ENCODE measurements at places on chromosomes 7 and 10.

DNA sequence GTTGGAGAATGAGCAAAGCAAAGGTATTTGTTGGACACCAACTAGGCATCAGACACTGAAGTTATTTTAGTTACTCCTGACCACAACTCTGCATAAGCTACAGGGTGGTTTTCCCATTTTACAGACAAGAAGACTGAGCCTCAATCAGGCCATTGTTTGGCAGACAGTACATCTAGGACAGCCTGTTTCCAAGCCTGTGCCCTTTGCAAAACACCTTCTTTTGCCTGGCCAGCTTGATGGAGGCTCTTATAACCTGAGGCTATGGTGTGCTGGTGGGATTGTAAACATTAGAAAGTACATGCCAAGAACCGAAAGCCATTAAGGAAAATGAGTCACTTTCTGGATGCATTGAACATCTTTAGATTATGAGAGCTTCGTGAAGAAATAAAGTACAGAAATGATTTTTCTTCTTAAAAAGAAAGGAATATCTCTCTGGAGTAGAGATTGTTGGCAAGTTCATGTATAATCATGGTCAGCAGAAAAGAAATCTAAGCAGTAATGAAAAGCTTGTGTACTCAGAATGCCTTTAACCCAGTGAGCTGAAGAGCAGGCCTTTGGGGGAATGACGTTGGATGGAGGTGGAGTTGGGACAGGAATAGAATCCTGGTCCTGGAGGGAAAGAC is 140.6 kb downstream of the KIAA1217 start:
- no peak for DNase-seq

DNA sequence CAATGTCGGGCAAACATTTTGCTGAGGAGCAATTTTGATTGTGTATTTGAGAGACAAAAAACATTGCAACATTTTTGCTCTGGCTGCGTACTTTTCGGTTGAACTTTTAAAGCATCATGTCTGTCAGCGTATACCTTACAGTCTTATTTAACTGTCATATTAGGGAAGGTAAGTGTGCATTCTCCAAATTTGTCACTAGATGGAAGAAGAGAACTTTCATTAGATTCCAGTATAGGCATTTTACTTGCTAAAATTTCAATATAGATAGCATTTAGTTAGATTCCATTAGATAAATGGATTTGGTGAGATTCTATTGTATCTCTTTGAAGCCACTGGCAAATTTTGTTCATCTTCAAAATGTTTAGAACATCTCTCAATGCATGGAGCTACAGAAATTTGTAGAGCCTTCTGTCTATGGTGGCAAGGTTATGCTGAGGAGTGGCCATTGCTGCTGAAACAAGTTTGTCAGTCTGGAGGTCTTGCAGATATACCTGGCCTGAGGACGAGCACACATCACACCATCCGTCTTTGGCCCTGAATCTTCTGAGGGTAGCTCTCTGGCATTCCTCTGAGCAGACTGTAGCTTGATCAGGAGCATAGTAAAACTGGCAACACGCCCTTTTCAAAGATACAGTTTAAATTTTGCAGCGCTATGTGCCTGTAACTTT is 437.5 kb upstream of the MBL2 start:
- DNase-seq = no peak

- DNase-seq = peak; percentile 79
Measured at GRCh38 chr10:80459047-80459865, 5.1 kb downstream of the TSPAN14 start.

DNA sequence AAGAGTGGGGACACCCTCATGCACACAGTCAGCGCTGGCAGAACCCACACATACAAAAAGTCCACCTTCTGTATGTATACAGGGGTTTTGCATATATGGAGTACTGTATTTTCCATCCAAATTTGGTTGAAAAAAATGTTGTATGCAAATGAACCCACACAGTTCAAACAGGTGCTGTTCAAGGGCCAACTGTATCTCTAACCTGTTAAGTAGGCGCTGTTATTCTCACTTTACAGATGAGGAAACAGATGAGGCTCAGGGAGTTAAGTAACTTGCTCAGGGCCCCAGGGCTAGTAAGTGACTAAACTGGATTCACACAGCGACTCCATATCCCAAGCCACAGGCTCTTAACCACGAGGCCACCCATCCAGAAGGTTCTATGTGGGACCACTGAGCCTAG is 69.9 kb downstream of the C10orf105 start:
- no peak for DNase-seq

GRCh38 chr7:116159711-116160110 is 50.6 kb upstream of the TES start:
- DNase-seq = no peak

DNA sequence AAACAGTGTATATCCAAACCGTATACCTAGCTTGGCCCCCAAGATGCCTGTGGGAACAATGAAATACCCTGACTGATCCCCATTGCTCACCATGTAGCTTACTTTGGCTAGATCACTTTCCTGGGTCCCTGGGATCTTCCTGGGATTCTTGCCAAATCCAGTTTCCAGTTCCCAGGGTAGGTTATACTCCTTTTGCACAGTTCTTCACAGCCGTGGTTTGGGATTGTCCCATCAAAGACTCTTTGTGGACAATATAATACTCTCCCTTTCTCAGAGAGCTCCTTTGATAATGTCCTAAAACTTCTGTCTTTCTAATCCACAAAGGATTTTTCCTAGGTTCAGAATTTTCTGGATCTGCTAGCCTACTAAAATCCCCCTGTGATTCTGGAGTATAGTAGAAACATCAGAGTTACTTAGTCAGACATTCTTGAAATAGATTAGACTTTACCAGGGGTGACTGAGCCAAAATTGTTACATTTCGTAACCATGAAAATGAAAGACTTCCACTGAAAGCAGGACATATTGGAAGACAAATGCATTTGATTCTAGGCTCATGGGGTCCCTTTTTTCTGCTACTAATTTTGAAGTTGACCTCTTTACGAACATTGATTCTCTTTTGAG is 388.3 kb upstream of the ETV1 start:
- DNase-seq = no peak

DNA sequence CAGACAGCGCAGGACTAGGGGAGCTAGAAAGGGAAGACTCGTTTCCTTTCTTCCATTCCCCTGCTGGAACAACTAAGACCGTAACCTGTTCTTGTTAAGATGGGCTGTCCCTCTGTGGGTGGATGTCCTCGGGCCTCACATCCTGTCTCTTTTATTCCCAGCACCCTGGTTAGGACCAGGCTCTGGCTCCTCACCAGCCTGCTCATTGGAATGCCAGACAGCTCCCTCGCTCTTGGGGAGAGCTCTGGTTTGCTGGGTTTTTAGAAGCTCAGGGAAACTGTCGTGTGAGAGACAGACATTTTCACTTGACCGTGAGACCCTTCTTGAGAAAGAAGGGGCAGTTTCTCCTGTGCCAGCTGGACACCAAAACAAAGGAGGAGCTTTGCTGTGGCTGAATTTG is 58.1 kb upstream of the HABP2 start:
- no peak for DNase-seq

DNA sequence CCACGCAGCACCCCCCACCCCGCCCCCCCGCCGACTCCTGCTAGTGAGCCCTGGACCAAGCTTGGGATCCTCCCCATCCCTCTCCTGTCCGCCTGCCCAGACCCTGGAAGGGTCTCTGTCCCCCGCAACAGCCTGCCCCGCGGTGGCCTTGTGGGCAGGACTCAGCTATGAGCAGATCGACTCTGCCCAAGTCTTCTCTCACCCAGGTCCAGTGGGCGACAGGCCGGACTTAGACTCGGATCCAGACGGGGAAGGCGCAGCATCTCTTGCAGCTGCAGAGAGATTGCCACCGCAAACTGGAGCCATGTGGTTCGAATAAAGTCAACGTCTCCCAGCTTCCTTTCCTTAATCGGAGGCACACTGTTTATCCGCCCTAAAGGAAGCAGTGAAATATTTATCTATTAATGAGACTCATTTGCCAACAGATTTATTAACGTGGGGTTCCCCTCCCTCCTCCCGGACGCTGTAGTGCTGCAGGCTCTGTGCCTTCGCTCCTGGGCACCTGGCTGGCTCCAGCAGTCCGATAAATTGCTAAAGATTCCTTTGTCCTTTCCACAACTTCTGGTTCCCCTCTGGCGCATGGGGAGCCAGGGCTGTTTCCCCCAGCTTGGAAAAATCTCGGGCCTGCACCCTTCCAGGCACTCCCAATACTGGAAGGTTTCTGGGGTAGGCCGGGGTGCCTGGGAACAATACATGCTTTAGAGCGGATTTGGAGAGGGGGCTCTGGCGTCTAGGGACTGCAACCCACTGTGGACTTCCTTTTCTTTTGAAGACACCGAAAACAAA is 634 bp upstream of the HOXA7 start:
- DNase-seq = peak; percentile 35

DNA sequence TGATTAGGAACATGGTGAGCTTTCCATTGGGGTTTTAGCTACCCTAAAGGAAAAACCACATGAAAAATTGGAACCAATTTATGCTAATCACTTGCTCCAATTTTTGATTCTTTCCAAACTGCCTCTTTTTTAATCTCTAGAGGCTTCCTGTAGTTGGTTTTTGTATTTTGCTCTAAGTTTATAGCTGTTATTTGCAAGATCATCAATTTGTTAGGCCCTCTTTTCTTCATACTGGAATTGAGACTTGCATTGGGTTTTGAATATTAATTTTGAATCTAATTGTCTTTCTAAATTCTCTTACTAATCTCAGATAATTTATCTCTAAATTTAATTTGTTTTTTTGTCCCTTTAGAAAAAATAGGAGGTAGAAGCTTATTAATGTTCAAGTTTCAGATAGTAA is 713.3 kb downstream of the REEP3 start:
- DNase-seq = no peak

DNA sequence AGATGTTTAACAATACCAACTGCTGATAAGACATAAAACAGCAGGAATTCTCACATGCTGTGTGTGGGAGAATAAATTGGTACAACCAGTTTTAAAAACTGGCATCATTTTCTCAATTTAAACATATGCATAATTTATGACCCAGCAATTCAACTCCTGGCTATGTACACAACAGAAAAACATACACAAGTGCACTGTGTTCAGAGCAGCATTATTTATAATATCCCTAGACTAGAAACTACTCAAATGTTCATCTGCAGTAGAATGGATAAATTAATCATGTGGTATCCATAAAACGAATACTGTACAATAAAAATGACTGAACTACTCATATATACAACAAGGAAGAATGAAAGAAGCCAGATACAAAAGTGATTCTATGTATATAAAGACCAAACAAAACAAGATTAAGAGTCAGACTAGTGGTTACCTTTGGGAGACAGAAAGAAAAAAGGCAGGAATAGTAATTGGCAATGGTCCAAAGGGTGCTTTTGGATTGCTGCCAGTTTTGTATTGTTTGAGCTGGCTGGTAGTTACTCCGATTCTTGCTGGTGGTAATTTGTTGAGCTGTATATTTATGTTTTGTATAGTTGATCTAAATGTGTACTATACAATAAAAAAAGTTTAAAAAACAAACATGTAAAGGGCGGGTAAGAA is 306.0 kb downstream of the TFEC start:
- DNase-seq = no peak

DNA sequence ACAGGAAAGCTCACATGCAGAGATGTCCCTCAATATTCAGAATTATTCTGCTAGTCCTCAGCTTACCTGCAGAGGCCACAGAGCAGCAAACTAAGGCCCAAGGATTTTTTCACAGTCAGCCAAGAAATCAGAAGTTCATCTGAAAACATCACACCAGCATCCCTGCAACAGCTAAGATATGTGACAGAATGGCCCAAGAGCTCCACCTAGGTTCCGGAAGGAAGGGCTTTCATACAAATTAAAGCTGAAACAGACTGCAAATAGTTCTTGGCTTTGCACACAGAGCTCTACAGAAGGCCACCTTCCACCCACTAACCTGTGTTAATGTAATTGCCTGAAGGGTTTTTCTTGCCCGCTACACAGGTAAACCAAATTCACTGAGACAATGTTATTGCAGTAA is 438.8 kb upstream of the C7orf33 start:
- no peak for DNase-seq

DNA sequence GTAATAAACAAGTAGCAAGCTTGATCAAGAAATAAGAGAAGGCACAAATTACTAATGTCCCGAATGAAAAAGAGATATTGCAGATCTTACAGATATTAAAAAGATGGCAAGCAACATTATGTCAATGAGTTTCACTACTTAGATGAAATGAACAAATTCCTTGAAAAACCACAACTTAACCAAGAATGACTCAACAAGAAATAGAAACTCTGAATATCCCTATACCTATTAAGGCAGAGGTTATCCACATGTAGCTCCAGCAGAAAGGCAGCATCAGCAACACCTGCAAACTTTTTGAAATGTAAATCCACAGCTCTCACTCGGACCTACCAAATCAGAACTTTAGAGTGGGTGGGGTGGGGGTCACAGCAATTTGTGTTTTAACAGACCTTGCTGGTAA is 33.6 kb downstream of the PDE1C start:
- no peak for DNase-seq

GRCh38 chr7:113819474-113819873 is 99.3 kb downstream of the PPP1R3A start:
- peak; percentile 30 for DNase-seq

- peak; percentile 45 for DNase-seq
Measured at GRCh38 chr7:127792528-127793342, 140.7 kb downstream of the SND1 start.

GRCh38 chr7:97373736-97374135 is 256.2 kb downstream of the SDHAF3 start:
- DNase-seq = no peak

DNA sequence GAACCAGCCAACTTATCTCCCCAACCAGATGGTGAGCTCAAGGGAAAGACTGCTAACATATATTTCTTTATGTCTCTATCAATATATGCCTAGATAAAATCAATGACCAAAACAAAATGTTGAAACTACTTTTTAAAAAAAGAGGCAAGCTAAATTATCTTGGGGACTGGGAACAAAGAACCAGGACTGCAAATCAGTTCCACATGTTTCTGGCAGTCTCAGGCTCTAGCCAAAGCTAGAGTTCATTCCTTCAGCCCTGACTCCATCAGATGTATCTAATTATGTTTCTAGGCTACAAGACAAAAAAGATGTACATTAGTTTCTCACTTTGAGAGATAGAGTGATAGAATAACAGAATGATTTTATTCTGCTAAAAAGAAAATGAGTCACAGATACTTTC is 1290.3 kb upstream of the SORCS1 start:
- no peak for DNase-seq

GRCh38 chr10:101379663-101380352 is 25.8 kb downstream of the BTRC start:
- no peak for DNase-seq

- no peak for DNase-seq
Measured at GRCh38 chr7:21986096-21986495, 40.4 kb upstream of the CDCA7L start.

- DNase-seq = no peak
Measured at GRCh38 chr10:52257692-52258075, 56.4 kb upstream of the DKK1 start.

GRCh38 chr7:66867198-66867790 is 53.7 kb upstream of the TMEM248 start:
- DNase-seq = no peak

DNA sequence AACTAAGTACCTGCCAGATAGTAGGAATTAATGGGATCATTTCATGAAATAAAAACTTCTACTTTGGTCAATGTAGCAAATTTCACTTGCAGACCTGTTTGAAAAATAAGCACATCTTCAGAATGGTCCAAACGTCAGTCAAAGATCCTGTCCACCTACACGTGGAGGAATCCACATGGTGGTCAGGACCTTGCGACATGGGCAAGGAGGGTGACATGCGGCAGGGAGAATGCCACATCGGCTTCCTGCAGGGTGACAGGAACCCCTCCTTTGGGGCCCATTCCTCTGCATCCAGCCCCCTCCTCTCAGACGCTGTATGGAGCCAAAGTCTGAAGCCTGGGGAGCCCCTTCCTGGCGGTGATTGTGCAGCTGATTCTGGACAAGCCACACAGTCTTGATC is 95.5 kb upstream of the MGMT start:
- DNase-seq = no peak

All from SJSA1 (cell line).